ENCODE measurements at places on chromosomes 4 and X. TPM values are rescaled to one million over a fixed set of nuclear protein-coding genes. Genes with fewer than 3 reads are reported as not detected.

DNA sequence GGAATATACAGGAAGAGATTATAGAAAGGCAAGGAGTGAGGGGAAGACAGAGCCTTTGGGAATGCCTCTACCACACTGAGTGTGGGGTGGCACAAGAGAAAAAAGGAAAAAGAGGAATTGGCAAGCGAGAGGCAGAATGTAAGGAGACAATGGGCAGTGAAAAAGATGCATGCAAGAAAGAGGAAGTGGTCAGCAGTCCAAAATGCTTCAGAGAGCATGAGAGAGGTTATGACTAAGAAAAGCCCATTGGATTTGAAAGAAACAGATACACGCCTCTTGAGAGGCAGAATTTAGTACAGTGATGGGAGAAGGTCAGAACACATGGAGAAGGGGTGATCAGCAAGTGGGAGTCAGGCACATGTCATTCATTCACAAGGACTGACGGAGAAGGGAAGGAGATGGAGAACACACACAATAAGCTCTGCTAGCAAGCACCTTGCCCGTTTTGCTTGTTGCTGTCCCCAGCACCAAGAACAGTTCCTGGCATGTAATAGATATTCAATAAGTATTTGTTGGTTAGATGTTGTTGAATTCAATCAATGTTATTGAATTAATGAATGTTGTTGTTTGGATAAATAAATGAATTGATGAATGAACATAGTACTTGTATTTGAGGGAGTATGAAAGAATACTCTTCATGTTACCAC, 6.3 kb downstream of the DCHS2 start:
- no peak overlapping the region for H3K4me3 ChIP-seq
- no peak for DNase-seq

GRCh38 chr4:69689599-69689998, 36.6 kb upstream of the UGT2A1 start:
- peak; percentile 50 for DNase-seq
- H3K4me1 ChIP-seq: no peaks in the 10 kb centered on the region
- no peak overlapping the region for H3K27ac ChIP-seq

DNA sequence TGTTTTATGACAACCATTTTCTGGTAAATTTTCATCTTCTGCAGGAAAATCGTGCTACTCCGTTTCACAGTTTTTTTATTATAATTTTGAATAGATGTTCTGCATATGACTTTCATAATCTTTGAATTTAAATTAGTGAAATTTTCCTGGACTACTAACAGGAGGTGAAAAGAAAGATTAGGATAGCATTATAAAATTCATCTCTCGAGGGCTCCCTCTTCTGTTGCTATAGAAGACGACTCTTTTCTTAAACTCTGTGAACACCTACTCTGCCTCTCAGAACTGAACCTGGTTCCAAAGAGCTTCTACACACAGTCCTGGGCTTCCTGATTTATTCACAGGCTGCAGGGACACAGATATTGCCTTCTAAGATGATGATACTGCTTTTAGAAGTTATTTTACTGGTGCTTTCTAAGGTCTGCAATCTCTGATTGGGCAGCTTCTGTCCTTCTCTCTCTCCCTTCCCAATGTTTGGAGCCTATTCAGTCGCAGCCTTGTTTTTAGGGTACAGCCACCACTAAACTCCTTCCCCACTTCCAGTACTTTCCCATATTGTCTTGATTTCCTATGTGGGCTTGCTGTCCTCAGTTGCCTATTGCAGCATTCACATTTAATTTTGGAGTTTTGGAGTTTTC, 10.1 kb upstream of the SAP30 start:
- peaks cover 2% of the 10 kb centered on the region for H3K27me3 ChIP-seq
- H3K4me1 ChIP-seq: peaks cover 8% of the 10 kb centered on the region
- no peak for DNase-seq
- no peak overlapping the region for H3K27ac ChIP-seq
- no peaks in the 10 kb centered on the region for H3K36me3 ChIP-seq
- no peak overlapping the region for H3K4me3 ChIP-seq

DNA sequence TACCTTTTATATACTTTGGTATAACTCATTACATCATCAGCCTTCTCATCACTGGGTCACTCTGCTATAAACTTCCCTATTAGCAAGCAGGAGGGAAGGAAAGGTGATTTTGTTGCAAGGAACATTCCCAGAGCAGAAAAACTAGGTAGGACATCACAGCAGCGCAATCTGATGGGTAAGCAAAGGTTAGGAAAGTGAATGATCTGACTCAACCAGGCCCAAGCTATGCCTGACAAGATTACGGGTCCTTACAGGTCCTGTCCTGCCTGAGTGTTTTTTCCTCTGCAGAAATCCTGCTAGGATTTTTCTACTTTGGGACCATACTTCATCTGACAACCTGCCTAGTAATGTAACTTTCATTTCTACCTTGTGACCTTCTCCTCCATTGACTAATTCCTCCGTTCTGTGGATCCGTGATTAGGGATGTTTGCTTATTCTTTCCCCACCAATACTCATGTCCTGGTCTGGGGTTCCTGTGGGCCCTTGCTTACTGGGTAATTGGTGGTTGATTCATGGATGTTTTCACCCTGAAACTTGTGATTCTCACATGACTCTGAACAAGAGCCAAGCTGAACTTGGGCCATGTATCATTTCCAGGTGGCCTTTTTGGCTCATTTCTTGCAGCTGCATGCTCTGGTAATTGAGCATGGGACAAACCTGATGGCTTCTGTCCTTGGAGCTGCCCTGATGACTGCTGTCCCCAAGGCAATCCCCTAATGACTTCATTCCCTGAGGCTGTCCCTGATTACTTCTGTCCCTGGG, 111.9 kb upstream of the KIT start:
- no peaks in the 10 kb centered on the region for H3K36me3 ChIP-seq
- H3K4me3 ChIP-seq: no peak overlapping the region
- H3K4me1 ChIP-seq: no peaks in the 10 kb centered on the region
- H3K27ac ChIP-seq: no peak overlapping the region
- H3K27me3 ChIP-seq: peaks cover 2% of the 10 kb centered on the region
- no peak for DNase-seq

GRCh38 chr4:14000091-14000814, 372.7 kb upstream of the BOD1L1 start:
- H3K27ac ChIP-seq: no peak overlapping the region
- no peak for DNase-seq
- no peaks in the 10 kb centered on the region for H3K27me3 ChIP-seq
- no peak overlapping the region for H3K4me3 ChIP-seq
- H3K4me1 ChIP-seq: no peaks in the 10 kb centered on the region
- H3K36me3 ChIP-seq: peaks cover 6% of the 10 kb centered on the region

DNA sequence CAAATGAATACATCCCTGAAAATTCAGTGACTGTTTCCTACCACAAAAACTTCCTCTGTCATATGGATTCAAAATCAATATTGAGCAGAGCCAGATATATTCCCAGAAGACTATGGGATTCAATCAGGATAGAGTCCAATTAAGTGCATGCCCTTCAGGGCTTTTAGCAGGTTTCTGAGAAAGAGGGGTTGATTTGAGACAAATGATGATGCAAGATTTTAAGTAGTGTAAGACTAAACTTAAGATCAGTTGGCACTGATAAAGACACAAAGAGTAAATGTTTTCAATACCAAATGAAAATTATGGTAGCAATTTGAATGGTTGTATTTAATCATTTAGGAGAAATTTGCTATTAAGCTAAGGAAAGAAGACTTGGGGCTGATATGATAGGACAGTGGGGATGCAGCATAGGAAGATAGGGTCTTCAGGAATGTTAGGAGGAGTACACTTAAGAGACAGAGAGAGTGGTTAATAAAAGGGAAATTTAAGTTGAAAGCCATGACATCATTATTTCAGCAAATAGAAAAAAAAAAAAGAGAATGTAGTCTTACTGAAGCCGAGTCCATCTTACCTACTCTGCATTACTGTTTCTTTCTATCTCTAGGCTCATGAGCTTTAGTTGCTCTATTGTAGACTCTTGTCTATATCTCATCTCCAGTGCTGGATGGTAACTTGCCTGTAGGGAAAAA, 32.0 kb upstream of the XK start:
- no peak overlapping the region for H3K4me3 ChIP-seq
- H3K36me3 ChIP-seq: peaks cover 2% of the 10 kb centered on the region
- H3K4me1 ChIP-seq: peaks cover 6% of the 10 kb centered on the region
- peaks cover 2% of the 10 kb centered on the region for H3K27me3 ChIP-seq

DNA sequence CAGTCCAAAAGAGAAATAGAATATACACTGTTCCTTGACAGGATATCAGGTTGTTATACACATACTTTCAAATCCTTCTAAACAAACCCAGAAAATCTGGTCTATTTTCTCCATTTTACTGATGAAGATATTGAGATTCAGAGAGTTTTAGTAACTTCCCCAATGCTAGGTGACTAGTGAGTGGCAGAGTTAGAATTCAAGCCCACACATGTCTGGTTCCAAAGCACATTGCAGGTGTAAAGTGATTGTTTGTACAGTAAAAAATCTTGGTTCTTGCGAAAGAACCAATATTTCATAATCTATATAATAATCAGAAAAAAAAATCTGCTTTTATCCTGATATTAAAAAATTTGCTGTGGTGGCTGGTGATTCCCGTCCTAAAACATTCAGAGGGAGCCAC, 39.5 kb upstream of the EMCN start:
- H3K4me1 ChIP-seq: no peaks in the 10 kb centered on the region
- H3K27ac ChIP-seq: no peak overlapping the region
- DNase-seq: no peak
- H3K4me3 ChIP-seq: no peak overlapping the region

GRCh38 chr4:16264798-16265197, 38.5 kb upstream of the TAPT1 start:
- H3K36me3 ChIP-seq: no peaks in the 10 kb centered on the region
- no peaks in the 10 kb centered on the region for H3K27me3 ChIP-seq
- DNase-seq: peak; percentile 35
- H3K4me1 ChIP-seq: no peaks in the 10 kb centered on the region
- H3K27ac ChIP-seq: no peak overlapping the region

GRCh38 chrX:46961574-46962283, 49.5 kb downstream of the JADE3 start:
- DNase-seq: no peak
- H3K4me1 ChIP-seq: no peaks in the 10 kb centered on the region
- H3K4me3 ChIP-seq: no peak overlapping the region
- no peaks in the 10 kb centered on the region for H3K27me3 ChIP-seq

- no peak overlapping the region for H3K27ac ChIP-seq
- no peak for DNase-seq
- peaks cover 3% of the 10 kb centered on the region for H3K27me3 ChIP-seq
- H3K4me3 ChIP-seq: no peak overlapping the region
Observed at GRCh38 chr4:118846979-118847378, 11.1 kb upstream of the SEC24D start.

- H3K4me3 ChIP-seq: peak overlapping the region; percentile 71
- H3K4me1 ChIP-seq: peaks cover 39% of the 10 kb centered on the region
- H3K27ac ChIP-seq: peak overlapping the region; percentile 73
- H3K27me3 ChIP-seq: no peaks in the 10 kb centered on the region
Observed at GRCh38 chrX:136643243-136643642, 4.7 kb upstream of the CD40LG start.

DNA sequence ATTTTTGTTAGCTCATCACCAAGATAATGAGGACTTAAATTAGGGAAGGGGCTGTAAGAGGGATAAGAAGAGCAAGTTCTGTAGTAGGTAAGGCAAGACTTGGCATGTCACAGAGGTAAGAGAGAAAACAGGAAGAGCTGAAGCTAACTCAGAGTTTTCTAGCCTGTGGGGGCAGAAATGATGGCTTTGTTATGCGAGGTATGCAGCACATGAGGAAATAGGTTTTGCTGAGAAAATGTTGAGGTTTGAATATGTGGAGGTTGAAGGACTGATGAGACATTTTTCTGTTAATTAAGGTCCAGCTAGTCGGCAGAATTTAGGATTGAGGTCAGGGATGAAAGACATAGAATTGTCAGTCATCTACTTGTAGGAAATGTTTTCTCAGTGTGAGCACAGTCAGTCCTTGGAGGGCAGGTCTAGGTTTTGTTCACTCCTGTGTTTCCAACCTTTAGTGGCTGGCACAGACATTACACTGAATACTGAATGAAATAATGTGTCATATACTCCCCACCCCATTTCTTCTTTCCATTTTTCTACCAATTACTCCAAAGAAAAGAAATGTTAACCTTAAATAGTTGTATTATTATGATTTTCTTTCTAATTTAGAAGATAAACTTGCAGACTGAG, 154.0 kb upstream of the AADAT start:
- no peak overlapping the region for H3K27ac ChIP-seq
- DNase-seq: no peak
- H3K27me3 ChIP-seq: peaks cover 4% of the 10 kb centered on the region

- no peak overlapping the region for H3K27ac ChIP-seq
- no peaks in the 10 kb centered on the region for H3K36me3 ChIP-seq
- DNase-seq: no peak
- H3K4me3 ChIP-seq: no peak overlapping the region
Observed at GRCh38 chrX:47808904-47809788, 27.6 kb upstream of the ZNF81 start.

DNA sequence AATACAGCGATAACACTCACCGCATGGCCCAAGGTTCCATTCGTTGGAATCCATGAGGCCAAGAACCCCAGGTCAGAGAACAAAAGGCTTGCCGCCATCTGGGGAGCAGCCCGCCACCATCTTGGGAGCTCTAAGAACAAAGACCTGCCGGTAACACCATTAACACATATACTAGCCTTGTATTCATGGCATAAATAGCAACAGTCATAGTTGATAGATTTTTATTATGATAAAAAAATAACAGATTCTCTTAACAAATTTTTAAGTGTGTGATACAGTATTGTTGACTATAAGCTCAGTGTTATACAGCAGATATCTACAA, 309.4 kb downstream of the GLUD2 start:
- no peaks in the 10 kb centered on the region for H3K4me1 ChIP-seq
- no peaks in the 10 kb centered on the region for H3K36me3 ChIP-seq
- no peak overlapping the region for H3K27ac ChIP-seq
- no peak for DNase-seq
- peaks cover 1% of the 10 kb centered on the region for H3K27me3 ChIP-seq

GRCh38 chrX:148784856-148785255, 284.4 kb downstream of the AFF2 start:
- no peak for DNase-seq
- H3K27me3 ChIP-seq: no peaks in the 10 kb centered on the region
- no peak overlapping the region for H3K27ac ChIP-seq
- H3K4me1 ChIP-seq: no peaks in the 10 kb centered on the region

- no peaks in the 10 kb centered on the region for H3K4me1 ChIP-seq
- no peak for DNase-seq
- H3K27me3 ChIP-seq: peaks cover 2% of the 10 kb centered on the region
- H3K4me3 ChIP-seq: no peak overlapping the region
- no peaks in the 10 kb centered on the region for H3K36me3 ChIP-seq
Observed at GRCh38 chr4:80586716-80587115, 251.2 kb downstream of the CFAP299 start.

GRCh38 chr4:2746891-2747695, 9.0 kb downstream of the TNIP2 start:
- H3K4me3 ChIP-seq: no peak overlapping the region
- peak overlapping the region; percentile 93 for H3K27ac ChIP-seq
- no peak for DNase-seq
- H3K27me3 ChIP-seq: no peaks in the 10 kb centered on the region

- DNase-seq: no peak
- H3K27ac ChIP-seq: no peak overlapping the region
- H3K27me3 ChIP-seq: no peaks in the 10 kb centered on the region
- H3K4me1 ChIP-seq: peaks cover 3% of the 10 kb centered on the region
- no peak overlapping the region for H3K4me3 ChIP-seq
Observed at GRCh38 chr4:121863799-121864198, 6.5 kb downstream of the BBS7 start.

Gene DDIT4L
- polyA plus RNA-seq: not detected

Gene S100P
- polyA plus RNA-seq: 1.5 TPM

Gene FATE1
- not detected for polyA plus RNA-seq

Gene MMRN1
- polyA plus RNA-seq: 2.5 TPM

Gene VEGFD
- not detected for polyA plus RNA-seq

Gene ADGRG4
- not detected for polyA plus RNA-seq

Gene EVC2
- polyA plus RNA-seq: not detected

Gene HTRA3
- not detected for polyA plus RNA-seq

Gene HDAC6
- polyA plus RNA-seq: 22.9 TPM

Gene XK
- polyA plus RNA-seq: 0.08 TPM

Measured in immature natural killer cell (primary cell).